Endothelial cell of umbilical vein (primary cell): ENCODE measurements at places on chromosomes 12 and 14. TPM values are rescaled to one million over a fixed set of nuclear protein-coding genes. Genes with fewer than 3 reads are reported as not detected.

DNA sequence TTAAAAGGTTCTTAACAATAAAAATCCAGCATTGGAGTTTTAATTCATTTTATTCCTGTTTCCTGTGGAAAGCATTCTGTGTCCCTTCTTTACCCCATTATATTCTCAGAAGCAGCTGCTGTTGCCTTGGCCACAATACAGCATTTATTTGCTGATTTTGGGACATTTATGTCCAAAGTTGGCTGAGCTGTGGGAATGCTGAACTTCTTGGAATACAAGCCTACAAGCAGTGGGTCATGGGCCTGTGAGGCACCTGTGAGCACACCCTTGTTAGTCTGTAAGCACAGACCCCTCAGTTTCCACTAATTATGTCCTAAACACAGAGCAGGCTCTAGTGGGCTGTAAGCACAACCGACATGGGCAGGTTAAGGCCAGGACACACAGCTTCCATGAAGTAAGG lies 122.2 kb upstream of the IGF1 start:
- no peak for DNase-seq

GRCh38 chr12:25839470-25839869 lies 119.0 kb upstream of the RASSF8 start:
- DNase-seq = peak; percentile 55

- DNase-seq = no peak
Measured at GRCh38 chr12:119649202-119649808, 18.6 kb upstream of the PRKAB1 start.

- no peak for DNase-seq
Measured at GRCh38 chr12:56298828-56299227, 1.3 kb downstream of the CS start.

Gene SRRM4
- not detected in 2 replicates for polyA plus RNA-seq

- no peak for DNase-seq
Measured at GRCh38 chr12:28025821-28026505, 53.4 kb upstream of the PTHLH start.

DNA sequence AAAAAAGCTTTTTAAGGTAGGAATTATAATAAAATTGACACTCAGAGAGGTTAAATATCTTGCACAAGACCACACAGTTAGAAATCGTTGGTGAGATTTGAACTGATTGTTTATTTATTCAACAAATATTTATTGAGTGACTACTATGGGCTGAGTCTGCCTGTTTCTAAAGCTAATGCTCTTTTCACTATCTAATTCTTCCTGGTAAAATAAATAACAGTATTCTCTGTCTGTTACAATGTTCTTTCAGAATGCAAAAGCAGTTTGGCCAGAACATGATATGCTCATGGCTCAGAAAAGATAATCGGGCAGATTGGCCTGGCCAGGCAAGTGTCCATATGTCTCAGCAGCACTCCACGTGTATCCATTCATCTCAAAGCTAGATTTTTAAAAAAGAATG lies 82.0 kb downstream of the BTG1 start:
- no peak for DNase-seq

Gene DHH
- 2.9 and 4.2 TPM in 2 replicates for polyA plus RNA-seq

DNA sequence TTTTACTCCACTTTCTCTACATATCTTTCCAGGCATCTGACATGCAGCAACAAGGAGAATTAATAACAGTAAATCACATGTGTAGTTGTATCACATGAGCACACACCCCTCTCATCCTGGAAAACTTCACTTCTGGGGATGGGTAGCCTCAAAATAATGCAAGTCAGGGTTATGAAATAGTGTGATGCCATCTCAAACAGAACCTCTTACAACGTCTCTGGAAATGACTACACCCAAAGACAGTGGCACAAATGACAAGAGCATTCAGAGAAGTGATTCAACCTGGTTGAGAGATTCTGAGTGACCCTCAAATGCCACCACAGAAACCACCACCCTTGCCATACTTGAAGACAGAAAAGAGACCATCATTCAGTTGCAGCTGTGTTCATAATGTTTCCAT lies 2.8 kb downstream of the DIO2 start:
- DNase-seq = no peak

DNA sequence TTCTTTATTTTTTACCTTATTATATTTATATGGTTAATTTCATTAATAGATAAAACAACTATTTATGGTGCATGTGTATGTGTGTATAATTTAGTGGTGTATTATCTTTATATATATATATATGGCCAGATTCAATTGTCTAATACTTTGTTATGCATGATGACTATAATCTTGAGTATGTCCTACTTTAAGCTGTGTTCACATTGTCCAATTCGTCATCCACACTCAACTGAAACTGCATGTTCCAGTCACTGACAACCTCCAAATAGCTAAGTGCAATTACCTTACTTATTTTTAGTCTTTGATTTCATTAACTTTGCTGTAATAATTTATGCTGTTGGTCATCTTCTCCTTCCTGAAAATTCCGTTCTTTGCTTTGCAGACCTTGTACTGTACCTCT lies 306.5 kb upstream of the TMTC1 start:
- no peak for DNase-seq
